Esophagus squamous epithelium (tissue), 5 donors: ENCODE measurements at places on chromosomes 7 and 10.

- no peak for DNase-seq
These were observed 7.2 kb upstream of the NPVF start for GRCh38 chr7:25235471-25235870.

DNA sequence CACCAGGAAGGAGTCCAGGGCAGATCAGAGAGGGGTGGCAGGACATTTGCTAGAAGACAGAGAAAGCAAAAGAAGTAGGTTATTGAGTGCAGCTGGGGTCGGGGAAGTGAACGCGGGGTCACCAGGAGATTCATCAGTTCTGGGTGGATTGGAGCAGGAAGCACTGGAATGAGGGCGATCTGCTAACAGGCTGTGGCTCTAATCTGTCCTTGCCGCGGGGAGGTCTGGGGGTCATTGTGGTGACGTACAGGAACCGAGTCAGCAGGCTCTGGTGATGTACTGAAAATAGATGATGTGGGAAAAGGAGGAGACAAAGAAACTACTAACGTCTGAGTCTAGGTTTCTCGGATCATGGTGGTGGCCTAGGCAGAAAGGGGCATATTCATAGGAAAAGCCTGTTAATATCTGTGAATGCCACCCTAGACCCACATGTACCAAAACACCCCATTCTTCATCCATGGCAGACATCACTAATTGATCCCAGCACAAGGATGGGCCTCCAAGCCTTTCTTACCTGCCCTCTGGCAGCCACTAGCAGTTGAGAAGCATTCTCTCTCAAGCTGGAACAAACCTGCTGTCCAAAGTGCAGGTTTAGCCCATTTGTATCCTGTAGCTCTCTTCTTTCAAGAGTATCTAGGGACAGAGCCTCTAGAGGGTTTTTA is 134.5 kb downstream of the C10orf105 start:
- no peak for DNase-seq

GRCh38 chr10:11482306-11482705 is 129.1 kb downstream of the USP6NL start:
- DNase-seq = no peak

GRCh38 chr10:22701132-22701826 is 13.1 kb downstream of the PIP4K2A start:
- no peak for DNase-seq

- DNase-seq = no peak
These were observed 97.6 kb downstream of the SUGCT start for GRCh38 chr7:40232242-40232893.

DNA sequence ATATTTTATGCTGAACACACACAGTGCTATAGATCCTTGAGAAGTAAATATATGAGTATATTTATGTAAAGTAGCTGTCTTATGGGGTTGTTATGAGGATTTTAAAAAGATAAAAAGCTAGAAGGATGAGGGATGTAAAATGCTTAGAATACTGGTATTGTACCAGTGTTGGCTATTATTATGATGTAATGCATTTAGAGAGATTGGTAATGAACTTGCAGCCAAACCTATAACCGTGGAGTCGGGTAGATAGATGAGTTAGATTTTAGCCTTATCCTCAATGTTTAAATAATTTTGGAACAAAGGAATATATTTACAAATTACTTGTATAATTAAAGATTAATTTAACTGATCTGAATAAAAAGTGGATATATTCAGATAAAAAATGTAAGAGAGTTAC is 99.3 kb downstream of the SEC23IP start:
- DNase-seq = no peak

DNA sequence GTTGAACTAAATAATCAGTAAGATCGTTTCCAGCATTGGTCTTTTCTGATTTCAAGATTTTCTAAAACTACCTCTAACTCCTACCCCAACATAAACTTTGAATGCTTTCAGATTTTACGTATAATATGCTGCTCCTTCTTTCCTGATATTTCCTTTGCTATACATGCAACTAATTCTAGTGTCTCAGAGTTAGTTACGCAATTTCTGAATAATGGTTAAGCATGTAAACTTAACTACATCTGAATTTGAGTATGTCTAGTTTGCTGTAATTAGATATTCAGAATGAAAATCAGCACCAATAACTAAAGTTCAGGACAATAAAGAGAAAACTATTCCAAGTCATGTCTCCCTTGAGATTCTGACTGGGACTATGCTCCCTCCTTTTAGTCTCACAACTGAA is 71.0 kb downstream of the SEMA3C start:
- DNase-seq = no peak

- no peak for DNase-seq
These were observed 1.9 kb upstream of the RUFY2 start for GRCh38 chr10:68408898-68409518.

DNA sequence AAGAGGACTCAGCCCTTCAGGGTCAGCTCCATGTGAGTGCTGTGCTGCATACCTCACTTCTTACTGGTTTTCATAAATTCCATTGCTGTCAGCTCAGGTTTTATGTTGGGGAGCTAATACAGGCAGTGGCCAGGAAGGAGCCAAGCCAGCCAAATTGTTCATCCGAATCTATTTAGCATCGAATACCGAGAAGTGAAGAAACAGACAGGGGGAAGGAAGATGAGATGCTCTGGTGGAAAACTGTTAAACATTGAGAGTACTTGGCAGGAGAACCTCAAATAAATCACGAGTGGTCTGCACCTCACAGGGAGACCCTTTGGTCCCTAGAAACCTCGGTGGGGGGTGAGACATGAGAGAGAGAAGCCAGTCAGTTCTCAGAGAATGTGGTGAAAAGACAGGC is 196.0 kb upstream of the TMEM72 start:
- no peak for DNase-seq
